ENCODE measurements at places on chromosomes 3 and 15.

- peak; percentile 93 for DNase-seq
Observed at GRCh38 chr3:55500555-55501330, 13.6 kb upstream of the WNT5A start.

- DNase-seq: no peak
Observed at GRCh38 chr3:185583925-185584324, 2.2 kb upstream of the SENP2 start.

GRCh38 chr15:69897061-69897460, 200.7 kb downstream of the TLE3 start:
- DNase-seq: no peak

- DNase-seq: no peak
Observed at GRCh38 chr3:71232175-71232679, 351.3 kb downstream of the FOXP1 start.

GRCh38 chr3:62525281-62525680, 151.9 kb upstream of the FEZF2 start:
- peak; percentile 3 for DNase-seq

- no peak for DNase-seq
Observed at GRCh38 chr15:97962263-97962662, 1.8 kb downstream of the ARRDC4 start.

GRCh38 chr15:26667222-26667988, 105.5 kb downstream of the GABRB3 start:
- DNase-seq: no peak

- DNase-seq: peak; percentile 55
Observed at GRCh38 chr3:127775398-127776109, 46.8 kb downstream of the MGLL start.

- DNase-seq: no peak
Observed at GRCh38 chr15:50925281-50925680, 16.8 kb downstream of the AP4E1 start.

- no peak for DNase-seq
Observed at GRCh38 chr3:10438902-10439610, 66.3 kb downstream of the ATP2B2 start.

DNA sequence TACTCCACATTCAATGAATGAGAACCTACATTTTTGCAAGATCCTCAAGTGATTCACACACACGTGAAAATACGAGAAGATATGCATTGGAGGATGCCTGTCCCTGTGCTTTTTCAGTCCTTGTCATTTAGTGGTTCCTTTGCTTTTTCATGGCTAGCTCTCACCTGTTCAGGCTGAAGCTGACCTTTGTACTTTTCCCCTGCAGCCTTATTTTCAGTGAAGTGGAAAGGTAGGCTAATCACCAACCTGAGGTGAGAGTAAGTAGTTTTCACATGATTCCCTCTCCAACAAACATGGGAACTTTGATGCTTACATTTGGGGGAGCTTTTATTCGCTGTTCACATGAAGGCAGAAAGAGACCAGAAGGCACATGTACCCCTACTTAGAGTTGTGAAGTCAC, 8.3 kb downstream of the ITPR1 start:
- DNase-seq: no peak

GRCh38 chr15:51837792-51838251, 8.4 kb downstream of the TMOD3 start:
- DNase-seq: no peak

GRCh38 chr3:61667814-61668213, 106.4 kb downstream of the PTPRG start:
- no peak for DNase-seq

- peak; percentile 20 for DNase-seq
Observed at GRCh38 chr3:9704347-9705322, 1.0 kb downstream of the CPNE9 start.

- DNase-seq: no peak
Observed at GRCh38 chr3:95615592-95616310, 1198.6 kb upstream of the EPHA6 start.

GRCh38 chr3:47884603-47885002, 81.7 kb downstream of the DHX30 start:
- DNase-seq: no peak

GRCh38 chr3:149848238-149848637, 35.2 kb downstream of the RNF13 start:
- DNase-seq: no peak

DNA sequence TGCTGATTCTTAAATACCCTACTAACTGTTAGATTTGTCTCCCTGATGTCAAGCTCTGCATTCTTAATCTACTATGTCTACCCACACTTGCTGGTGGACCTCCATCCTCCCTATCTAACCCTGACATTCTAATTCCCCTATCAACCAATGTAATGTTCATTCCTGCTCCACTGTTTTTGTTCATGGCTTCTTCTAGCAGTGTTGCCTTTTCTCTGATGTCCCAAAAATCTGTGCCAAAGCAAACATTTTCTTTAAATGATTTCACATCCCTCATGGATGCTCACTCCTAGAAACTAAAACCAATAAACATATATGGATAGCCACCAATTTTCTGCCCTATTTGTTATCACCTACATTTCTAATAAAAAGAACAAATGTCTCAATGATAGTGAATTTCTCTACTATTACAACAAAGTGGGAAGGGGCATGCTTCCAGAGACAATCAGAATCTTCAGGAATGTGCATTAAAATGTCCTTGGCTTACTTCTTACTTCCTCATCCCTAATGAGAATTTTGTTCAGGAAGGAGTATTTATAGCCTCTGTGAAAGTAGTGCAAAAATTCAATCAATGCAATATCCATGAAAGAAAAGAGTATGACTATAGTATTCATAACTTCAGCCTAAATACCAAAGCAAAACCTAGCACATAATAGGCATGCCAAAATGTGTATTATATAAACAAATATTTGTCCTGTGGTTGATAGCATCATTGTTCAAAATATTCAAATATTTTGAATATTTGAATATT, 273.3 kb downstream of the ZNF385D start:
- no peak for DNase-seq

- DNase-seq: peak; percentile 36
Observed at GRCh38 chr3:138479438-138479863, 45.0 kb downstream of the ESYT3 start.

DNA sequence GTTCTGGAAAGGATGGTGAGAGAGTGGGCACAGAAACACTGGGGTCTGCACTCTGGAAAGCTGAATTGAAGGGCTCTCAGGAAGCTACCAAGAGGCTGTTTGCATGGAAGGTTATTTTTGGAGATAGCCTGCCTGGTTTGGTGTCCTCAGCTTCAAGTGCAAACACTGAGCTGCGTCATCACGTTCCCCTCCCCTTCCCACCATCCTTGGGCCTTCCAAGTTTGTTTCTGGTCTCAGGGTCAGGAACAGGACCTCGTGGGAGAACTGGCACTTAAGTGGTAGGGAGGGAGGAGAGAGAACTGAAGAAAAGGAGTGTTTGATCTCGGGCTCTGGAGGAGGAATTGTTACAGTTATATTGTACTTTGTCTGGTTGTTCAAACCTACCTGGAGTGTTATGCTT, 10.6 kb downstream of the ST6GAL1 start:
- no peak for DNase-seq

DNA sequence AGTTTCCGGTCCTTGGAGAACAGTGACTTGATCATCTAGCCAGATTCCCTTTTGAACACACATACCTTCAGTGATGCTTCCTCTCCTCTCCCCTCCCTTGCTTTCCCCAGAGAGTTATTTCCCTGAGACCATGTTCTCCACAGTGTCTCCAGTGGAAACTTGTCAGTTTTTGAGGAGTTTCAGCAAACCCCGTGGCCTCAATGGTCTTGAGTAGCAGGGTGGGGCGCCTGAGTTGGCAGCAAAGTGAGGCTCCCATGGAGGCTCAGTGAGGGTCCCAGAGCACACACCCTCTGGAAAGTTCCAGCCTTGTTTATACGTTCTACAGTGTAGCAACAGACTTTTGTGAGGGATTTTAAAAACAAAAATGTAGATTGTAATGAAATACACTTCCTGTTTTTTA, 135.1 kb downstream of the LRRC28 start:
- DNase-seq: no peak

- no peak for DNase-seq
Observed at GRCh38 chr3:120428924-120429323, 21.9 kb downstream of the FSTL1 start.

DNA sequence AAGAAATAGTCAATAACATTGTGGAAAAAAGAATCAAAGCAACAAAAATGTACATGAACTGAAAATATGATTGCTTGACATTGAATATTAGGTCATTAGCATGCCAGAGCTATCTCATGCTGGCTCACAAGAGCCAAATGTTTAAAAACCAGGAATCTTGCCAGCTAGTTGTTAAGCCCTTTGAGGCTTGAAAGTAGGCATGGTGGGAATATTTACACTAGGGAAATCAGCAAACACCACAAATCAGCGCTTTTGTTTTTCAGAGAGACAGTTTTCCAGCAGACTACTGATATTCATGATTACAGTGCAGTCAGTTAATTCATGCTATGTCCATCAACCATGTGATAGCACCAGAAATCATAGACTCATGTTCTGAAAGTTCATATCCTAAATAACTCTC, 144.8 kb downstream of the ARPP21 start:
- no peak for DNase-seq

- DNase-seq: no peak
Observed at GRCh38 chr15:32737304-32737703, 19.5 kb downstream of the GREM1 start.

DNA sequence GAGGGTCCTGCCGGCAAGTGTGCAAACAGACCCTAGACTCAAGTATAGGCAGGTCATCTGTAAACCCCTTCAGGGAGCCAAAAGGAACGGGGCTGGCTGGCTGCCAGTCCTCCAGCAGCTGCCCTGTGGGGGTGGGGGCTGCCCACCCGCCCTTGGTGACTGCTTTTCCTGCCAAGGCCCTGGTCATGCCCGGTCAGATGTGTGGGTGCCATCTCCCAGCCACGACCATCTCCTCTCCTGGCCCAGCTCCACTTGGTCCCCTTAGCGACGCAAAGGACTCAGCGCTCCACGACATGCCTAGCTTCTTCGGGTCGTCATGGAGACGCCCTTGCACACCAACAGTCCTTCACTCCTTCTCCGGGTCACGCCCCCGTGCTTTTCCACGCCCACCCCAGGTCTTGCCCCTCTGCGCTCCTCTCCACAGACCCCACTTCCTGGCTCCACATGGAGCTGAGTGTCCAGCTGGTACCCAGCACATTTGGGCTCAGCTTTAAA, 2.4 kb downstream of the MUC4 start:
- DNase-seq: no peak

DNA sequence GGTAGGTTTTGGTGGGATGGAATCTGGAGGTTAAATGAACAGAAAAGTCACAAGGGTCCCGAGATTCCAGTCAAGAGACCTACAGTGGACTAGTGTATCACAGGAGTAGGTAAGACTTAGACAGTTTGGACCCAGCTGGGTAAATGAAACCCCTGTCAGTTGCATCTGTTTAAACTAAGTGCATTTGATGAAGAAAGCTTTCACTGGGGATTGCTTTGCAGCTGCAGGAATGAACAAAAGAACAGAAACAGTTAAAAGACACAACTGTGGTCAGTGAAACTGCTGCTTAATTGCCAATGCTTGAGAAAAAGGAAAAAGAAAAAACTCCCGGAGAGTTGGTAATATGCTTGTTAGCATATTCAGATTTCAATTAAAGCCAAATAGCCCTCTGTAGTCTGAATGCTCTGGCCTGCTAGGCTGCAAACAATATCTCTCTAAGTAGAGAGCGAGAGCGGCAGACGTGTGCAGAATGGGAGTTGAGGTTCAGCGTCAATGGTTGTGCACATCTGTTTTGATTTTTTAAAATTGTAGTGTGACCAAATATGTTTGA, 37.1 kb downstream of the OXNAD1 start:
- DNase-seq: no peak

DNA sequence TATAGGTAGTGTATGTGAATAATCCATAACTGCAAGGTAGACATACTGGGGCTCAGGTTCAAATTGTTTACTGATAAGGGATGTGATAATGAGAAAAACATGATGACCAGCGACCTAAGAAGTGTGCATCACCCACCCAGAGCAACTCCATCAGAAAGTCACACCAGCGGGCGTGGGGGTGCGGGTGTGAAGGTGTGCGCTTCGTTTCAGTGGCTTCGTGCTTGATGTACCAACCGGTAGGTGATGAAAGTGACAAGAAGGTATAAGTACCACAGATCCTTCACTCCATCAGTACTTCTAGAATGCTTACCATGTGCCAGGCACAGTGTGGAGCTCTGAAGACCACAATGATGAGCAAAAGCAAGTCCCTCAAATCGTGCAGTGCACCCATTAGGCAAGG, 11.2 kb downstream of the ANP32A start:
- DNase-seq: no peak

GRCh38 chr15:63971427-63971805, 74.9 kb downstream of the DAPK2 start:
- DNase-seq: no peak

- peak; percentile 7 for DNase-seq
Observed at GRCh38 chr3:109806929-109807328, 469.6 kb upstream of the DPPA4 start.

GRCh38 chr3:188516515-188516914, 362.6 kb downstream of the LPP start:
- DNase-seq: peak; percentile 38

- DNase-seq: peak; percentile 69
Observed at GRCh38 chr3:136602818-136603217, 149.4 kb downstream of the STAG1 start.

DNA sequence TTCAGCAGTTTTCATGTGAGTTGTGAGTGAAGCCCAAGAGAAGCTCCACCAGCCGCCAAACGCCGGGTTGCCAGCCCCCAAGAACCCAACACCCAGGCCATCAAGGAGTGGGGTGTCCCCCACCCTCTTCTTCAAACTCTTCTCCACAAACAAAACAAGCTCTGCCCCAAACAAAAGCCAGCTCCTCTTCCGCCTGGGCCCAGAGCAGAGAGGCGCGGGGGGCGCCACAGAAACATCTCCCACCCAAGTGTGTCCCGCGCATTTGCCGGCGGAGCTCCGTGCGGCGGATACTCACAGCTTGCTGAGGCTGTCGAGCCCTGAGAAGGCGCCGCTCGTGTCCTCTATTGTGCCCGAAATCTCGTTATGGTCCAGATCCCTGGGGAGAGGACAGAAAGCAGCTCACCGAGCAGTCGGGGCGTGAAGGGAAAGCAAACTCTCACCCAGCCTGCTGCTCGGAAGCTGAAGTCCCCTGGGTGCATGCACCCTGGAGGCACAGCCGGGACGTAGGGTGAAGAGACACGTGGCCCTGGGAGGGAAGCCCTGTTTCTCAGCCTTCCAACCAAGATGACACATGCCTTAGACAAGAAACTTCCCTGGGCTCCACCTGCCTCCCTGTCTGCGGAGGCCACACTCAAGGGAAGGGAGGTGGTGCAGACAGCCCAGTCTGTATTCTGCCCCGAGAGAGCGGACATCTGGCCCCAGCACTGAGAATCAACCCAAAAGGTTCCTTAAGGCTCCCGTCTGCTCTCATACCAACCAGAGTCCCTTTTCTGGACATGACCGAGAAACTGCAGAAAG, 95.7 kb downstream of the LRIG1 start:
- no peak for DNase-seq

DNA sequence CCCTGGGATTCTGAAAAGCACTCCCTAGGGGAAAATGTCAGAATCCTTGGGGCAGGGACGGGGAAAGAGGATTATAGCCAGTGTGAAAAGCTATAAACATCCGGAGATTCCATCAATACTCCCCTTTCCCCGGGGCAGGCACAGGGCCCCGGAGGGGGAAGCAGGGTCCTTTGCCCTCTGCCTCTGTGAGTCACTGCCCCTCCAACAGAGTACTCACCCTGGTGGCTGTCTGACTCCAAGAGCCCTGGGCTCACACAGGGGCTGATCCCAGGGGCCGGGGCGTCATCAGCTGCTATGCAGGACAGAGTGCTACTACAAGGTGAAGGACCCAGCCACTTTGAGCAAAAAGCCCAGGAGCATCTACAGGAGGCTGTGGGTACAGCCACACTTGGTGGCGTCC, 133.0 kb upstream of the PRR20G start:
- no peak for DNase-seq

GRCh38 chr3:161558236-161558635, 61.6 kb downstream of the OTOL1 start:
- DNase-seq: peak; percentile 33

- DNase-seq: no peak
Observed at GRCh38 chr15:38231436-38231835, 21.2 kb upstream of the SPRED1 start.

Data from amniotic epithelial cell (primary cell).